ENCODE measurements at places on chromosomes 2 and 18. TPM values are rescaled to one million over a fixed set of nuclear protein-coding genes. Genes with fewer than 3 reads are reported as not detected.
A peak's percentile ranks its signal among the peaks of the same experiment; 100 is the strongest.

AQP4 gene
- total RNA-seq, result not detected

SLC4A1AP gene
- total RNA-seq, result 31.1 TPM

REG3A gene
- total RNA-seq, result not detected

NOP58 gene
- total RNA-seq, result 53.8 TPM

- peak; percentile 83 for DNase-seq
Observed at GRCh38 chr2:158539176-158540005, 82.6 kb downstream of the PKP4 start.

GRCh38 chr2:75277111-75277510, 77.8 kb upstream of the TACR1 start:
- peak; percentile 5 for DNase-seq

DNA sequence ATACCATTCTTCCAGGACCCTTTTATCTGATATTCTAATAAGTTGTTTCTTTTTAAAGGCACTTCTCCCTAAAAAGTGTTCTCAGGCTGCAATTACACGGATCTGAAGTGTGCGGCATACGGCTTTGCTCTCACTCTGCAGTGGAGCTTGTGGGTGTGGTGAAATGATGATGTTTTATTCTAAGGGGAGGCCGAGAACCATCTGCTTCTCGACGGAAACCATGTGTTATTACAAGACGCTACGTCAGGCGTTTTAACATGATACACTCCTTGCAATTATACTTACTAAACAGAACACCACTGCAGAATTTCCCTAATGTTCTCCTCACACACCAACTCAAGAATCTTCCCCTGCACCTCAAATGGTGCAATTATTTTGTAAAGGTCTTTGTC, 34.9 kb upstream of the CTDP1 start:
- peak; percentile 36 for DNase-seq

- DNase-seq, result peak; percentile 62
Observed at GRCh38 chr2:162091325-162092007, 17.5 kb upstream of the DPP4 start.

GRCh38 chr2:211113334-211114175, 557.2 kb downstream of the CPS1 start:
- no peak for DNase-seq

GRCh38 chr2:159792036-159792435, 6.0 kb downstream of the CD302 start:
- DNase-seq, result no peak

GRCh38 chr2:8885449-8886201, 48.2 kb upstream of the KIDINS220 start:
- DNase-seq, result no peak

- no peak for DNase-seq
Observed at GRCh38 chr2:156023229-156023869, 309.2 kb downstream of the NR4A2 start.

DNA sequence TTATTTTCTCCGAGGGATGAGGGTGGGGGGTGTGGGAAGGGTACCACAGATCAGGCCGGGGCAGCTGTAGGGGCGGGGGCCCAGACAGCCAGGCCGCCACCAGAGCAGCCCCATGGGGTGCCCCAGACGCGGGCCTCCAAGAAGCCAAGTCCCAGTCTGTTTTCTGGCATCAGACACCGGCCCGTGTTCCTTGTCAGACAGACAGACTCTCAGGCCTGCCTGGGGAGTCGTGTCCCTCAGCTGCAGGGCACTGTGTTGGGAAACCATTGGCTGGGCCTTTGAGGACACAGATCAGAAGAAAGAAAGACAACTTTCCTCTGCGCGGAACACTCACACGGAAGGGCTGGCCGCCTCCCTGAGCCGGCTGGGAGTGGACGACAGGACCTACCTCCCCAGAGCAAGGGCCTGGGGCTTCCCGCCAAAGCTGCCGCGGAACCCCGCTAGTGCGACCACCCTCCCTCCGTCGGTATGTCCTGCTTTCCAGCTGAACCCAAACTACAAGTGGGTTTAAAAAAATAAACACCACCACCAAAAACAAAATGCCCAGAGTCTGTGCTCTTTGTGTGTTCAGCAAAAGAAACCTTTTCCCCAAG, 88.0 kb downstream of the SMAD7 start:
- no peak for DNase-seq

Measured in fibroblast of villous mesenchyme (primary cell).